ENCODE measurements at places on chromosomes 16 and 17.

DNA sequence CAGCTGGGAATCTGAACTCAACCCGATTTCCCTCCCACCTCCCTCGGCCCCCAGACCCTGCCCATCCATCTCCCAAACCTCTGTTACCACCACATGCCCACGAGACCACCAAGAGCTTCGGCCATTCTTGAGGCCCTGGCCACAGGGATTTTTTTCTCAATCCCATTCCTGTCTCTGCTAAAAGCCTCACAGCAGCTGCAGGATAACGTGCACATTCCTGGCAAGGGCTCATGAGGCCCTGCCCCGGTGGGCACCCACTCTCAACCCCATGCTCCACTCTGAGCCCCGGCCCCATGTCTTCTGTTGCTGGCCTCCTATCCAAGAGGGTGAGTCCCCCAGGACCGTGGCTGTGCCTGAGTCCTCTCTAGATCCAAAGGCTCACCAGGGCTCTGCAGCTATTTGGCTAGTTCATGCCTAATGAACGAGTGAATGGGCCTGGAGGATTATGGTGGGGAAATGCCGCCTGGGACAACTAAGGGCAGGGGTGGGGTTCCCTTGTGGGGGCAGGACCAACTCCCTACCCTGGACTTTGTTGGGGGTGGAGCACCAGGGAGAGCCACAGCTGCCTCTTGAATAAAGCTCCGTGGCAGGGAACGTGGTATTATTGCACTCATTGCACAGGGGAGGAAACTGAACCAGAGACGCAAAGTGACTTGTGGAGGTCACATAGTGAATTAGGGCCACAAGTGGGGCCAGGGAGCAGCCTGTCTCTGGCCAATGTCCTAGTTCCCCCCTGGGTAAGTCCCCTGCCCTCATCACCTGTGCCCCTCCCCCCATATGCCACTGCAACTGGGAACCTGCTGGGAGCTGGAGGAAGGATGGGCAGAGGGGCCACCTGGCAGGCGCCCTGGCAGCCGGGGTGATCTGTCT, 113.8 kb upstream of the SMURF2 start:
- no peak for DNase-seq

DNA sequence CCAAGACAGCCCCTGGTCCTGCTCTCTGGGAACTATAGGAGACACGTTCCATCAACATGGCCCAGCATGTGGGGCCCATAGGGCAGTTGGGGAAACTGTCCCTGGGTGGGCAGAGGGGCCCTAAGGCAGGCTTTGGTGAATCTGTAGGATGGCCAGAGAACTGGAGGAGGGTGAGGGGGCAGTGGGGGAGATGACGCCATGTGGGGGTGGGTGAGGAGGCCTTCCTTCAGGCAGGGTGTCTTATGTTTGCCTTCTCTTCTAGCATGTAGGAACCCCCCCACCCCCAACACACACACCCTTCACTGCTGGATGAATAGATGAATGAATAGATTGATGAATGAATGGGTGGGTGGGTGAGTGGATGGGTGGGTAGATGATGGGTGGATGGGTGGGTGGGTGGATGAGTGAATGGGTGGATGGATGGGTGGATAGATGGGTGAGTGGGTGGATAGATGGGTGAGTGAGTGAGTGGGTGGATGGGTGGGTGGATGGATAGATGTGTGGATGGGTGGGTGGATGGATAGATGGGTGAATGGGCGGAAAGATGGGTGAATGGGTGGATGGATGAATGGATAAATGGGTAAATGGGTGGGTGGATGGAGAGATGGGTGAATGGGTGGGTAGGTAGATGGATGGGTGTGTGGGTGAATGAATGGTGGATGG, 2.5 kb upstream of the CBFA2T3 start:
- DNase-seq = no peak

- DNase-seq = no peak
Measured at GRCh38 chr17:79114458-79115301, 40.1 kb downstream of the ENGASE start.

- no peak for DNase-seq
Measured at GRCh38 chr16:83830091-83830768, 22.5 kb downstream of the HSBP1 start.

DNA sequence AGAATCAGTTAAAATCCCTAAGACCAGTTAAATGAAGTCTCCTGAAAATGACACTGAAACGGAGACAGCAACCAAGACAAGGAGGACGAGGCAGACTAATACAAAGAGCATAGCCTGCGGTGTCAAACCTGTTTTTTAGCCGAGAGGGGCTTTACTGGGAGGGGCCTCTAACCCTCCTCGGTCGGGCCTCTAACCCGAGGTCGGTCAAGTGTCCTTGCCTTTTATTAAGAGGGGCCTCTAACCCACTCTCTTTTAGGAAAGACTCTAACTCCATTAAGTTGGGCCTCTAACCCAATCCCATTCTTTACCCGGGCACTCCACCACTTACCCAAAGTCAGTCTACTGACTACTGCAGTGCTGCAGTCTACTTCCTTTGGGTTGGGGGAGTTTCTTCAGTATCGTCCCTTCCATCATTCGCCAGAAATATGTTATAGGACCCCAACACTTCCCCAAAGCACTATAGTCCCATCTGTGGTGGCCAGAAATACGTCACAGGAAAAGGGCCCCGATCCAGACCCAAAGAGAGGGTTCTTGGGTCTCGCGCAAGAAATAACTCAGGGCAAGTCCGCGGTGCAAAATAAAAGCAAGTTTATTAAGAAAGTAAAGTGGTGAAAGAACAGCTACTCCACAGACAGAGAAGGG, 39.2 kb upstream of the ARL4D start:
- no peak for DNase-seq

DNA sequence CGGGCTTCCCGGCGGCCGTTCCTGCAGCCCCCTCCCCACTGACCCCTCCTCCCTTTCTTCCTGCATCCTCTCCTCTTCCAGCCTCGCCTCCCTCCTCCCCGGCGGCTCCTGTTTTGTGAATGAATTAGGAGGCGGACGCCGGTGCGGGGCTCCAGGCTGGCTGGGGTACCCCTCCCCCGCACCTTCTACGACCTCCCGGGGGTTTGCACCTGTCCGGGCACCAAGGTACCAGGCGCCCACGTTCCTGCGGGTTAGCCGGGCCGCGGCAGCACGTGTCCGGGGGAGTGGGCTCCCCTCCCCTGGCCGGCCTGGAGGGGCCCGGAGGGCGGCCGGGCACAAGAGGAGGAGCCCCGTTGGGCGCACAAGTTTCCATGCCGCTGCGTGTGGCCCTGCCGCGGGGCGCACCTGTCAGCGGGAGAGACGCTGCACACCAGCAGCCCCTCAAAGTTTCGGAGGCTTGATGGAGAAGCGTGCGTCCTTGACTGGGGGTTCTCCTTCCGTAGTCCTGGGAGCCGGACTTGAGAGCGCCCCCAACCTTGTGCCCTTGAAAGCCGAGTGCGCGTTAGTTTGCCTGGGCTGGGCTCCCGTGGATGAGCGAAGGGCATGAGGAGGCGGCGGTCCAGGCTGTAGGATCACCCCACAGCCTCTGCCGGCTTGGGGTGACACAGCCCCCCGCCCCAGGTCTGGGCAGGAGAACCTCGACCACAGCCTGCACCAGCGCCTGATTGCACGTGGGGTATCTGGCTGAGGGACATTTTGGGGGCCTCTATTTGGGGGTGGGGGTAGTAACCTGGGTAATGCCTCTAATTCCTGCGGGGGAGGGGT, 1.2 kb downstream of the HAS3 start:
- no peak for DNase-seq

DNA sequence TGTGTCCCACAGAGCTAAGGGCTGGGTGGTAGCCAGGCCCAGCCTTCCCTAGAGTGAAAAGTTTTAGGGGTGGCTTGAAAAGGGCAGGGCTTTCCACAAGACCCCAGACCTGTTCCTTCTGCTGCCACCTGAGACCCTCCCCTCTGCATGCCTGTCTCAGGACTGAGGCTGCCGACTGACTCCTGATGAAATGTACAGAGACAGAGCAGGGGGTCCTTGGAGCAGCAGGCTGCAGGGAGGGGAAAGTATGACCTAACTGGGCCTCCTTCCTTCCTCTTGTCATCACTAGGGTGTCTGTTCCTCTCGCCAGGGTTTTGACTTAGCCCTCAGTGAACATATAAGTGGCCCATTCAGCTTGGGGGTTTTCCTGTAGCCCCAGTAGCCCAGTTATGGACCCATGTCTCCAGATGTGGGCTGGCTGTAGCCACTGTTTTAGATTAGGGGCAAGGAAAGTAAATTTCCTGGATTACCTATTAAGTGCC, 14.9 kb upstream of the NFATC3 start:
- no peak for DNase-seq

GRCh38 chr17:80652756-80653330, 108.2 kb downstream of the RPTOR start:
- DNase-seq = no peak

DNA sequence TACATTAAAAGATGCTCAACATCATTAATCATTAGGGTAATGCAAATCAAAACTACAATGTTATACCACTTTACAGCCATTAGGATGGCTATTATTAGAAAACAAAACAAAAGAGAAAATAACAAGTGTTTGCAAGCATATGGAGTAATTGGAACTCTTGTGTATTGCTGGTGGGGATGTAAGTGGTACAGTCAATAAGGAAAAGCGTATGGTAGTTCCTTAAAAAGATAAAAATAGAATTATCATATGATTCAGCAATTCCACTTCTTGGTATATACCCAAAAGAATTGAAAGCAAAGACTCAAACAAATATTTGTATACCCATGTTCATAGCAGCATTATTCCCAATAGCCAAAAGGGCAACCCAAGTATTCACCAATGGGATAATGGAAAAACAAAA, 1.4 kb upstream of the CAPNS2 start:
- no peak for DNase-seq

- DNase-seq = no peak
Measured at GRCh38 chr16:48597563-48598387, 12.2 kb downstream of the N4BP1 start.

DNA sequence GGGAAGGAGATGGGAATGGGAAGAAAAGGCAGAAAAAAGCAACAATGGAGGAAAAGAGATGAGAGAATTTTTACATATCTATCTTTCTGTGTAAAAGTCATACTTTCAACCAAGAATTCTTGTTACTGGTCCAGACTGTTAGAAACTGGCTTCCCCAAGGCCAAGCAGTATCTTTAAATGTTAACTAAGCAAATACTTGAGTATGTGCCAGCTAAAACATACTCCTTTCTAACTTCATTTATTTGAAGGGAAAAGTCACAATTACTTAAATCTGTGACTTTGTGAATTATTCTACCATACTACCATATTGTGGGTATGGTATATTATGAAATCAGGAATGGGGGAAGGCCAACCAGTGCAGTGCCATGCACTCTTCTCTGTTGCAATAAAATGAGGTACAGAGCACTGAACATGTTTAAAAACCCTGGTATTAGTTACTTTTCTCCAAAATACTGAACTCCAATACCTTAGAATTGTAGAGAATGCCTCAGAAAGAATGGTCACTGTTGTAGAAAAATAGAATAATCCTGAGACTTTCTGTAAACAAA, 92.3 kb upstream of the C17orf78 start:
- no peak for DNase-seq

DNA sequence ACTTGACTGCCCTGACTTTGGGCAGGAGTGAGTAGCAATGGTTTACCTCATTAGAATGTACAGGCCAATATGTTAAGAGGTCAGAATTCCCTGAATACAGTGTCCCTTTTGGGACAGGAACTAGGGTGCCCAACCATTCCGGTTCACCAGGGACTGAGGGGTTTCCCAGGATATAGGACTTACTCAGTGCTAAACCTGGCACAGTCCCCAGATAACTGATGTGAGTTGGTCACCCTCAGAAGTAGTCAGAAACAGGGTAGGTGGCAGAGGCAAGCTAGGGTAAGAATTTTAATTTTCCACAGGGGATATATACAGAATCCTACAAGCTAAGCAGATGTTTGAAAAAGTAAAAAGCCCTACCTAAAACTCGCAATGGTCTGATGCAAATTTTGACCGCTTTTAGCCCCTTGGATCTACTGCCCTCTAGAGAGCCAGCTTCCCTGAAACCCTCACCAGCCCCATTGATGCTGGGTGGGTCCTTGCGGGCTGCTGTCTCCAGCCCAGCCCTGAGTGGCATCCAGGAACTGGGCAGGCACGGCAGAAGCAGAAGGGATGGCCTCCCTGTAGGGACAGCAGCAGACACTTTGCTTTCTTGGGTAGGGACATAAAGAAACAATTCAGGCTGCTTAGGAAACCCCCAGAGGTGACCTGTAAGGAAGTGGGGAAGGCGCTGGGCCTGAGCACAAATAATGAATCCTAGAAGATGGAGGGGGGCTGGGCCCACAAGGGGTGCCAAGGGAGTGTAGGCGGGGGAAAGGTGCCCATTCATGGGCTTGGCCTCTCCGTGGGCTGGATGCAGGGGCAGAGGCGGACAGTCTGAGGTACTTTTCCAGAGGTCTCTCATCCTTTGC, 434.8 kb downstream of the SLC39A11 start:
- DNase-seq = no peak

DNA sequence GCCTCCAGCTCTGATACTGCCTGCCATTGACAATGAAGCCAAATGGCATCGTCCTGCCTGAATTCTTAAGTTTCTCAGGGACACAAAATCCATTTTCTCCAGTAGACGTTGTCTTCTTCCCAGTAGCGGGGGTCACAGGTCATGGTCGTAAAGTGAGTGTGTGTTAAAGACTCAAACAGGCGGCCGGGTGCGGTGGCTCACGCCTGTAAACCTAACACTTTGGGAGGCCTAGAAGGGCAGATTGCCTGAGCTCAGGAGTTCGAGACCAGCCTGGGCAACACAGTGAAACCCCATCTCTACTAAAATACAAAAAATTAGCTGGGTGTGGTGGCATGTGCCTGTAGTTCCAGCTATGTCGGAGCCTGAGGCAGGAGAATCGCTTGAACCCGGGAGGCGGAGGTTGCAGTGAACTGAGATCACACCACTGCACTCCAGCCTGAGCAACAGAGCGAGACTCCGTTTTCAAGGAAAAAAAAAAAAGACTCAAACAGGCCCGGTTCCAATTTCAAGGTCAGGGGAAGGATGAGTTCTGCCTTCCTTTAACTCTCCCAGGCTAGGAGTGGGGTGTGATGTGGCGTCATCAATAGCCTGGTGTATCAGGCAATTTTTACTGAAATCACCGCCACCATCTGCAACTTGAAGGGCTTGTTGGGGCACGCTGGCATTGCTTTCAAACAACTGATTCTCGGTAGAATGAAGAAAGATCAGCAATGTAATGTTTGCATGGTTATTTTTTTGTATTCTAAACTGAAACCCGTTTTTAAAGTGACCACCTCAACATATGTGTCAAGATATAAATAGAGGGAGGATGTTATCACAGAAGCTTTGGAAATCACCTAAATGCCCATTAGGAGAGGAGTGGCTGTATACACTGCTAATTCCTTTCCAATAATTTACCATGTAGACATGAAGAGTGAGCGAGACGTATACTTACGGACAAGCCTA, 91.0 kb downstream of the WSCD1 start:
- no peak for DNase-seq

GRCh38 chr16:19744670-19745069, 26.6 kb downstream of the IQCK start:
- no peak for DNase-seq

- DNase-seq = no peak
Measured at GRCh38 chr17:68734931-68735330, 133.8 kb upstream of the FAM20A start.

- no peak for DNase-seq
Measured at GRCh38 chr17:74920642-74921025, 2.4 kb downstream of the USH1G start.

GRCh38 chr17:50205111-50205962, 3.9 kb upstream of the COL1A1 start:
- DNase-seq = no peak

GRCh38 chr16:5549802-5550201, 452.2 kb upstream of the EEF2KMT start:
- DNase-seq = no peak

GRCh38 chr17:63525190-63525946, 2.2 kb downstream of the KCNH6 start:
- no peak for DNase-seq
